Colonic mucosa (tissue), 4 donors: ENCODE measurements at places on chromosomes 5 and 9. TPM values are rescaled to one million over a fixed set of nuclear protein-coding genes. Genes with fewer than 3 reads are reported as not detected.
A peak's percentile ranks its signal among the peaks of the same experiment; 100 is the strongest.

The AGXT2 gene
- total RNA-seq: not detected

The FAM193B gene
- total RNA-seq: 78.6 TPM

The ROR2 gene
- total RNA-seq: 9.1 TPM

The MZB1 gene
- 10.6 TPM for total RNA-seq

The ADAMTS13 gene
- total RNA-seq: 4.2 TPM

The OR2V1 gene
- total RNA-seq: not detected

The TMEM215 gene
- total RNA-seq: not detected

GRCh38 chr5:8691221-8691620 lies 822.3 kb downstream of the MTRR start:
- H3K27me3 ChIP-seq: no peaks in the 10 kb centered on the region
- DNase-seq: no peak
- no peaks in the 10 kb centered on the region for H3K4me1 ChIP-seq

- no peaks in the 10 kb centered on the region for H3K27me3 ChIP-seq
- DNase-seq: no peak
- no peak overlapping the region for H3K27ac ChIP-seq
- H3K4me1 ChIP-seq: no peaks in the 10 kb centered on the region
These were observed 52.4 kb downstream of the RETREG1 start for GRCh38 chr5:16564248-16564867.

DNA sequence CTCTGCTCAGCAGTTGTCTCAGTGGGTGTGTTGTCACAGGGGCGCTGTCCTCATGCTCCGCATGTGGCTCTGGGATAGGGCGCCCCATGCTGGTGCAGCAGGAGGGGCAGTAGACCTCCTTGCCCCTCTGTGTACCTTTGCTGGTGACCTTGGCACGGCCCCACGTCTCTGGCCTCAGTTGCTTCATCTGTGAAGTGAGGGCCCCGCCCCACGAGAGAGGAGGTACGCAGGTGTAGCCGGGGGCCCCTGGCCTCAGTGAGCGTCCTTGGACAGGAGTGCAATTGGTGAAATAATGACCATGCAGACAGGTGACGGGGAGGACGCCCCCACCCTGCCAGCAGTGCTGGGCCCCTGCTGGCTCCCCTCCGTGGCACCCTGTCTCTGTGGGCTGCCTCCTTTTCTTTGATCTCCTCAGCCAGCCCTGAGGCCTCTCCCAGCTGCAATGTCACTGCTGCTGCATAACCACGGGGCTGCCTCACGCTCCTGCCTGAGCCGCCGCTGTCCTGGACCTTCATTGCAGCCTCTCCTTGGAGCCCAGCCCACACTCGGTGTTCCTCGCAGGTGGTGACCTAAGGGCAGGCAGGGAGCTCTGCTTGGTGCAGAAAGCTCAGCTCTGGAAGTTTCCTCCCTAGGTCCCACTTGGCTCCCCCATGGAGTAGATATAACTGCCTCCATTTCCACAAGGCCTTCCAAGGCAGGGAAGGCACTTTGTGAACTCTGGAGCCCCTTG lies 57.3 kb downstream of the PHF2 start:
- H3K4me1 ChIP-seq: no peaks in the 10 kb centered on the region
- no peak overlapping the region for H3K4me3 ChIP-seq
- DNase-seq: peak; percentile 13
- no peaks in the 10 kb centered on the region for H3K27me3 ChIP-seq
- H3K36me3 ChIP-seq: no peaks in the 10 kb centered on the region

GRCh38 chr5:111584651-111585050 lies 72.3 kb upstream of the STARD4 start:
- no peaks in the 10 kb centered on the region for H3K36me3 ChIP-seq
- no peaks in the 10 kb centered on the region for H3K4me1 ChIP-seq
- no peak overlapping the region for H3K4me3 ChIP-seq
- no peak for DNase-seq

DNA sequence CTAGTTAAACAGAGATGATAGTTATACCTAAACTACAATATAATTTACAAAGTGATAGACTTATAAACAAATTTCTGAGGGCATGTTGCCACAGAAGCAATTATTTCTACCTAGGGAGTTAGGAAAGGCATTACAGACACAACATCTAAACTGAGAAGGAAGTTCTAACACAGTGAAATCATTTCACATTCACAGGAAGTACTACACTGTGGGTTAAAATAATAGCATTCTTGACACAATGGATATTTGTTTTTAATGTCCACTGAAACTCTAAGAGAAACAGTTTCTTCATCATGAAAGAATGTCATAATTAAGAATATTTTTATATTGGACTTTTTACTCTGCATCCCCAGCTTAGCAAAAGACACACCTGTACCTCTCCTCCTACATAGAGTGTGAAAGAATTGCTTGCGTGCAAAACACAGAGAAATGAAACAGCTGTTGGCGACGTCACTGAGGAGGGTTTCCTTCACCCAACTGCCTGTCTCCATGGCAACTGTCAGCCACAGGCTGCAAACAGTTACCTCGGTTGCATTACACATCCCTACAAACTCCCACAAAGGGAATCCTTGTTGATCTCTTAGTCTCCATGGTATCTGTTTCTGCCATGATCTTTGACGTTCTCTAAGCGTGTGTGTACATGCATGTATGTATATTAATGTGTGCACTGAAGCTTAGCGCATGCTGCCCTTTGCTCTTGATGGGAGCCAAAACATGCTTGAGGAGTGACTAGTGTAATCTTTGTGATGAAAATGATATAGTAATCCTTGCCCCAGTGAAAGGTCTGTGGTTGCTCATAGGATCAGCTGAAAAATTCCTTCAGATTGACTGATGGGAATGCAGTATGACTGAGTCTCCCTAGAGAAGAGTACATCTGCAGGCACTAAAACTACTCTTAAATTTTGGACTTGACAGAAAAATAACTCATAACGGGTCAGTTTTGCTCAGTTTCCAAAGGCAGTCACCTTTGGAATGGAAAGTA lies 168.5 kb downstream of the ACTL7B start:
- H3K27me3 ChIP-seq: no peaks in the 10 kb centered on the region
- H3K27ac ChIP-seq: no peak overlapping the region
- H3K4me3 ChIP-seq: no peak overlapping the region
- H3K36me3 ChIP-seq: no peaks in the 10 kb centered on the region
- no peak for DNase-seq
- no peaks in the 10 kb centered on the region for H3K4me1 ChIP-seq

GRCh38 chr5:156208271-156208670 lies 118.7 kb upstream of the SGCD start:
- DNase-seq: no peak
- H3K27ac ChIP-seq: no peak overlapping the region
- H3K36me3 ChIP-seq: no peaks in the 10 kb centered on the region
- H3K4me1 ChIP-seq: no peaks in the 10 kb centered on the region

- no peaks in the 10 kb centered on the region for H3K27me3 ChIP-seq
- H3K4me1 ChIP-seq: no peaks in the 10 kb centered on the region
- no peaks in the 10 kb centered on the region for H3K36me3 ChIP-seq
These were observed 305.0 kb upstream of the PIK3R1 start for GRCh38 chr5:67910546-67910945.

DNA sequence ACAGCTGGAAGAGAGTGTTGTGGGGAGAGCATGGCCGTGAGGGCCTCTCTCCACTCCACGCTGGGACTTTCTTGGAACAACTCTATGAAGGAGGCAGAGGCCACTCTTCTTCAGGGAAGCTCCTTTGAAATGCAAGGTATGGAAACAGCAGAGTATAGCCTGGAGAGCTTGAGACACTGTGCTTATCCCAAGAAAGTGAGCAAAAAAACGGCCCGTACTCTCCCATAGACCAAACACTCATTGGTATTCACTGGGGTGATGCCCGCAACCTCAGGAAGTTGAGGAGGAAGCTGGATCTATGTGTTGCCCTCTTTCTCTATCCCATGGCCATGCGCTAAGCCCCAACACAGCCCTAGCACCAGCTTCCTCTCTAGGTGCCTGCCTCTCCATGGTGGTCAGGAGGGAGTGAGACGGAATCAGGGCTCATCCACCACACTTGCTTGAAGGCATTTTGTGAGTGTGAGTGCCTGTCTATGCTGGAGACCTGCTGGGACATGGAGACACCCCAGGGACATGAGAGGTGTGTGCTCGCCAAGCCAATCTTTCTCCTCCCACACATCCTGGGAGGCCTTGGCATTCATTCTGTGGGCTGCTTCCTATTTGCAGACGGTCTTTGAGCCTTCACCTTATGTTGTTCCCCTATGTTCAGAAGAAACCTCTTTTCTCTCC lies 616.6 kb downstream of the IRX1 start:
- no peaks in the 10 kb centered on the region for H3K4me1 ChIP-seq
- DNase-seq: no peak

DNA sequence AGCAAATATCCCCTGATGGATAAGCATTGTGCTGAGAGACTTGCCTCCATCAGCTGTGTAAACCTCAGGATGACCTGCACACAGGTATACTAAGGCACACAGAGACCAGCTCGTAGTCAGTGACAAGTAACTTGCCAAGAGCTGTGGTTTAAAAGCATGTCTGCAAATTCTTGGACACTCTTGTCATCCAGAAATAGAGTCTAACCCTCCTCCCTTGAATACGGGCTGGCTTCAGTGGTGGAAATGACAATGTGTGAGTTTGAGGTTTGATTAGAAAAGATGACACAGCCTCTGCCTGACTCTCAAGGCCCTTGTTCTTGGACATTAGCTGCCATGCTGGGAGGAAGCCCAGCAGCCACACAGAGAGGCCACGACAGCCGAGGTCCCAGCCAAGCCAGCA lies 114.4 kb downstream of the GADD45G start:
- DNase-seq: no peak
- no peaks in the 10 kb centered on the region for H3K36me3 ChIP-seq
- no peaks in the 10 kb centered on the region for H3K4me1 ChIP-seq
- no peaks in the 10 kb centered on the region for H3K27me3 ChIP-seq

- no peaks in the 10 kb centered on the region for H3K36me3 ChIP-seq
- no peak overlapping the region for H3K27ac ChIP-seq
- H3K27me3 ChIP-seq: no peaks in the 10 kb centered on the region
- no peak overlapping the region for H3K4me3 ChIP-seq
- peak; percentile 47 for DNase-seq
- no peaks in the 10 kb centered on the region for H3K4me1 ChIP-seq
These were observed 56.8 kb upstream of the SMIM32 start for GRCh38 chr5:136249678-136250266.

GRCh38 chr5:36079200-36079781 lies 12.6 kb upstream of the UGT3A2 start:
- DNase-seq: peak; percentile 28
- H3K4me1 ChIP-seq: no peaks in the 10 kb centered on the region
- H3K27ac ChIP-seq: no peak overlapping the region

DNA sequence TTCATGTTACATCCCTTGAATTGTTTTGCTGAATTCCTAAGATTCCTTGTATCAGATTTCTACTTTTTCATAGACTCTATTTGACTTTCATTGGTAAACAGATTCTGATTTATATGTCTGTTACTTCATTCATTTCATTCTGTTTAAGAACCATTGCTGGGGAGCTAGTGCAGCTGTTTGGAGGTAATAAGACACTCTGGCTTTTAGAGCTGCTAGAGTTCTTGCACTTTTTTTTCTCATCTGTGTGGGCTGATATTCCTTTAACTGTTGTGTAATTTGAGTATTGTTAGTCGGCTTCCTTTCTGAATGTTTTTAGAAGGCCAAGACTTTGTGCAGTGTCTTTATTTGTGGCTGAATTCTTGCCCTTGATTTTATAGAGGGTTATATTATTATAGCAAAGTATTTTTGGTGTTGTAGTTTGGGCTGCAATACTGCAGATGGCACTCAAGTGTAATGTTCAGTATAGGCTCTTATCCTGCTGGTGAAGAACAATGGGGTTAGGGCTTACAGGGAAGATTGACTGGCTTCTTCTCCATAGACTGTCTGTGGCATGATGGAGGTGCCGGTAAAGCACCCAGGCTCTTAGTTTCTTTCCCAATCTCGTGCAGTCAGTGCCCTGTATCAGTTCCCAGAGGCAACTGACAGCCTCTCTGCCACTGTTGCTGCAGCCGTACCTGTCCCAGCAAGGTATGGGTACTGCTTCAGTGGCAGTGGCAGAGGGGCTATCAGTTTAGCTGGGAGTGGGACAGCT lies 162.2 kb downstream of the OXCT1 start:
- H3K36me3 ChIP-seq: no peaks in the 10 kb centered on the region
- DNase-seq: no peak
- no peak overlapping the region for H3K27ac ChIP-seq
- no peaks in the 10 kb centered on the region for H3K27me3 ChIP-seq
- H3K4me3 ChIP-seq: no peak overlapping the region
- H3K4me1 ChIP-seq: no peaks in the 10 kb centered on the region

DNA sequence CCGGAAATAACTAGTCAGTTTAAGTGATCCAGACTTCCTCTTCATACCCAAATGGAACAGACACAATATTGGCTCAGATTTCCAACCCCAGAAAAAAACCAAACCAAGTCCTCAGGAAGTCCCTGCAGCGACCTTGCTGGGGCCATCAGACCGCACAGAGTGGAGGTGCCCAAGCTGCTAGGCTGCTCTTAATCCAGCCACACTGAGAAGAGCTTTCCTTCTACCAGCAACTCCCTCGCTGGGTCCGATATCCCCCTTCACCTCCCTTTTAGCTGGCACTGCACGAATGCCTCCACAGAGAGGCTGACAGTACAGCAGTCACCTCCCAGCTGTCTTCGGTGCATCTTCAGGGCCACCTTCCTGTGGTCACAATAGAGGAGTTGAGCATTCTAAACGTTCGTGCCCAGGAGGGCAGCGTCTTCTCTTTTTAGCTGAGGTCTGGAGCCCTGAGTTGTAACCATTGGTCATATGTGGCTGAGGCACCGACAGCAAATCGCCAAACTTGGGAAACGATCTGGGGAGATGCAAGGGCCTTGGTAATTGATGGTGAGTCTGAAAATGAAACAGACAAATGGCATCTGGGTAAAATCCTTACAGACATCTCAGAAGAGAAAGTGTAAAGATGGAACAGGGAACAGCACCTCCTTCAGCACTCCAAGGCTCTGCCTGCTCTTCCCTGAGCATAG lies 5.7 kb downstream of the NAIF1 start:
- H3K27me3 ChIP-seq: no peaks in the 10 kb centered on the region
- H3K4me3 ChIP-seq: no peak overlapping the region
- H3K27ac ChIP-seq: peak overlapping the region; percentile 71
- H3K36me3 ChIP-seq: no peaks in the 10 kb centered on the region
- peaks cover 12% of the 10 kb centered on the region for H3K4me1 ChIP-seq

GRCh38 chr9:95494022-95494415 lies 22.8 kb downstream of the PTCH1 start:
- peak overlapping the region; percentile 56 for H3K27ac ChIP-seq
- no peaks in the 10 kb centered on the region for H3K4me1 ChIP-seq
- H3K4me3 ChIP-seq: peak overlapping the region; percentile 6
- no peaks in the 10 kb centered on the region for H3K27me3 ChIP-seq

GRCh38 chr9:130482463-130482862 lies 37.7 kb downstream of the ASS1 start:
- H3K27ac ChIP-seq: no peak overlapping the region
- no peak for DNase-seq
- H3K4me1 ChIP-seq: no peaks in the 10 kb centered on the region
- H3K4me3 ChIP-seq: no peak overlapping the region

DNA sequence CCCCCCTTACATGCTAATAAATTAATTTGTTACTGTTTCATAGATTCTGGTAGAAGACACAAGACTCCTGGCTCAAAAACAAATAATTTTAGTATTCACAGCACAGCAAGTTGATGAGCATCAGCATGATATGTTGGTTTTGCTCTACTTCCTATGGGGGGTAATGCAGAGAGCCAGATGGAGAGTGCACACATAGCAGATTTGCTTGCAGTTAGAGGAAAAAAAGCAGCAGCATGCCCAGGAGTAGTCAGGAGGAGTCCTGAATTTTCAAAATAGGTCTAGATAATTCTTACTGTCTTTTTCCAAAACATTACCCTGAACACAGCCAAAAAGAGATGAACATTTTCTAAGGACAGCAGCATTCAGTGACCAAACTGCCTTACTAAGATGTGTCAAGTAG lies 261.3 kb downstream of the COX7C start:
- no peak overlapping the region for H3K4me3 ChIP-seq
- no peaks in the 10 kb centered on the region for H3K36me3 ChIP-seq
- no peak overlapping the region for H3K27ac ChIP-seq
- no peaks in the 10 kb centered on the region for H3K27me3 ChIP-seq
- no peak for DNase-seq

GRCh38 chr5:110329955-110330525 lies 396.4 kb downstream of the TMEM232 start:
- no peaks in the 10 kb centered on the region for H3K27me3 ChIP-seq
- H3K36me3 ChIP-seq: no peaks in the 10 kb centered on the region
- DNase-seq: no peak
